Stimulated activated CD4-positive, alpha-beta T cell treated with anti-CD3 and anti-CD28 coated beads, Interleukin-15, amount 100 ng/mL, for 24 hours (primary cell): ENCODE measurements at places on chromosomes 2 and 18.
A peak's percentile ranks its signal among the peaks of the same experiment; 100 is the strongest.

GRCh38 chr2:38174646-38175423 lies 98.9 kb upstream of the CYP1B1 start:
- no peak for DNase-seq

GRCh38 chr2:60957643-60958042 lies 59.9 kb upstream of the PEX13 start:
- no peak for DNase-seq

DNA sequence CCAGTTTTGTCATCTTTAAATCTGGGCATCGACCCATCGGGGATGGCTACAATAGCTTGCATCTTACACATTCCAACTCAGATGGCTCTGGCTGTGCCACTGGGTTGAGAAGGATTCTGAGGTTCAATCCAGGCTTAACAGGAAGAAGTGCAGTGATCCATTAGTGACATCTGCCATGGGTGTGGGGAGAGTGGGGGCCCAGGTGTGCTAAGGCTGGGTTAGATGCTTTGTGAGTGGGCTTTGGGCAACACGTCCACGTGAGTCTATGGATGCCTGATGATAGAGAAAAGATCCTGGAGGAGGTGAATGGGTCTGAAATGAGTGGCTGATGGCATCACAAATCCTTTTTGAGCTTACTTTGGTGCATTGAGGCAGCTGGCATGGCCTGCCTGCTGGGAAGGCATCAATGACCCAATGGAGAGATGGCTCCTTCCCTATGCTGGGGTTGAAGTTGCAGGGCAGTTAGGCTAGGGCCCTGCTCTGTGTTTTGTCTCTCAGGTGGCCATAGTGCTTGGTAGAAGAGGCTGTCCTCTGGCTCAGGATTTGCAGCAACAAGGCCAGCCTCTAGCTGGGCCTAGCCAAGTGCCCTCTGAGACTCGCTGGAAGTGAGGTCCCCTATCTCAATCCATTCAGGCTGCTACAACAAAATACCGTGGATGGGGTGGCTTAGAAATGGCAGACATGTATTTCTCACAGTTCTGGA lies 56.7 kb downstream of the HS1BP3 start:
- DNase-seq, result no peak

GRCh38 chr2:16650287-16651249 lies 15.1 kb downstream of the CYRIA start:
- no peak for DNase-seq

GRCh38 chr18:42039396-42039795 lies 84.4 kb downstream of the PIK3C3 start:
- no peak for DNase-seq

- DNase-seq, result no peak
Observed at GRCh38 chr18:22742409-22742808, 190.7 kb upstream of the RBBP8 start.

DNA sequence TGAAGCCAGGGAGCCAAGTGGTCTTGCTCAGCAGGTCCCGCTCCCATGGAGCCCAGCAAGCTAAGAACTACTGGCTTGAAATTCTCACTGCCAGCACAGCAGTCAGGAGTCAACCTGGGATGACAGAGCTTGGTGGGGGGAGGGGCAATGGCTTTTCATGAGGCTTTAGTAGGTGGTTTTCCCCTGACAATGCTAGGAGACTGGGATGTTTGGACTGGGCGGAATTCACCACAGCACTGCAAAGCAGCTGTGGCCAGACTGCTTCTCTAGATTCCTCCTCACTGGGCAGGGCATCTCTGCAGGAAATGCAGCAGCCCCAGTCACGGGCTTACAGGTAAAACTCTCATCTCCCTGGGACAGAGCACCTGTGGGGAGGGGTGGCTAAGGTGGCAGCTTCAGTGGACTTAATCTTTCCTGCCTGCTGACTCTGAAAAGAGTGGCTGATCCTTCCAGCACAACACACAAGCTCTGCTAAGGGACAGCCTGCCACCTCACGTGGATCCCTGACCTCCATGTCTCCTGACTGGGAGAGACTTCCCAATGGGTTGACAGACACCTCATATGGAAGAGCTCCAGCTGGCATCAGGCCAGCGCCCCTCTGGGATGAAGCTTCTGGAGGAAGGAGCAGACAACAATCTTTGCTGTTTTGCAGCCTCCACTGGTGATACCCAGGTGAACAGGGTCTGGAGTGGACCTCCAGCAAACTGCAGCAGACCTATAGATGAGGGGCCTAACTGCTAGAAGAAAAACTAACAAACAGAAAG lies 349.7 kb upstream of the ST6GAL2 start:
- DNase-seq, result no peak

DNA sequence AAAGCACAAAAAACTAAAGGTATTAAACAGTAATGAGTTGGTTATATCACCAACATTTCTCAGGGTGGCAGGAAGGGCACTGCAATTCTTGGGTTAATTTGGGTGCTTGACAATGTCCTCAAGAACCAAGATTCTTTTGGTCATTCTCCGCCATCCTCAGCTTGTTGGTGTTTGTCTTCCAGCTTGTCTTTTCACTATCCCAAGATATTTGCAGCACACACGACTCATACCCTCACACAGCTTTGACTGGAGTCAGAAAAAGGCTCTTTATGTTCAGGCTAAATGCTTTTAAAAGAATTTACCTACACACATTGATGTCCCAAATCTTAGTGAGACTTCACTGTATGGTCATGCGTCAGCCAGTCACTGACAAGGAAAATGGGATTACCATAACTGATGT lies 12.5 kb downstream of the GREB1L start:
- DNase-seq, result no peak

DNA sequence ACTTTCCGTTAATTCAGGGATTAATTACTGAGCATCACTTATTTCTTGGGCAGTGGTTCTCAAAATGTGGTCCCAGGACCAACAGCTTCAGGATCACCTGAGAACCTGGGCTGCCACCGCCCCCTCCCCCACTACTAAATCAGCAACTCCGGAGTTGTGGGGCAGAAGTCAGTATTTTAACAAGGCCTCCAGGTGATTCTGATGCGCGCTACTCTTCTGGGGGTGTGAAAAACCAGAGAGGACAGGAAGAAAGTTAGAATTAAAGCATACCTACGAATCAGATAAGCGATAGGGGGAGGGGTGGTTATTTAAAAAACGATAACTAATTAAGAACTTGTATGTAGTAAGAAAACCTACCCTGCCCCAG lies 319 bp downstream of the ZSCAN30 start:
- peak; percentile 46 for DNase-seq

DNA sequence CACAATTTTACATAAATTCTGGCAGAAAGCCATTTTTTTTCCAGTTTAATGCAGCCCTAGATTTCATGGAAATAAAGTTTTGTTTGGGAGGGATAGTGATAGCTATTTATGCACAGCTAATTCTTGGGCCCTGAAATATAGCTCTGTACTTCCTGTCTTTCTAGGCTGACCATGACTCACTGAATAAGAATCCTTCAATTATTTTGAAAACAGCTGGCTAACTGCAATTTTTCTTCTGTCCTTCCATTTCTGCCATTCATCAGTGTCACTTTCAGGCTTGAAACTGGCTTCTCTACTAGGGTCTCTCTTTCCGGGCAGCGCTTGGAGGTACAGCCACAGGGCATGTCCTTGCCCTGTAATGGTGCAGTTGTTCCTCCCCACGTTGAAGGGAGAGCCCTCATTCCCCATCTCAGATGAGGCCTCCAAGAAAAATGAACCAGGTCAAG lies 97.1 kb upstream of the TMEM178A start:
- DNase-seq, result no peak

GRCh38 chr2:174914853-174915760 lies 90.1 kb downstream of the CHN1 start:
- no peak for DNase-seq

DNA sequence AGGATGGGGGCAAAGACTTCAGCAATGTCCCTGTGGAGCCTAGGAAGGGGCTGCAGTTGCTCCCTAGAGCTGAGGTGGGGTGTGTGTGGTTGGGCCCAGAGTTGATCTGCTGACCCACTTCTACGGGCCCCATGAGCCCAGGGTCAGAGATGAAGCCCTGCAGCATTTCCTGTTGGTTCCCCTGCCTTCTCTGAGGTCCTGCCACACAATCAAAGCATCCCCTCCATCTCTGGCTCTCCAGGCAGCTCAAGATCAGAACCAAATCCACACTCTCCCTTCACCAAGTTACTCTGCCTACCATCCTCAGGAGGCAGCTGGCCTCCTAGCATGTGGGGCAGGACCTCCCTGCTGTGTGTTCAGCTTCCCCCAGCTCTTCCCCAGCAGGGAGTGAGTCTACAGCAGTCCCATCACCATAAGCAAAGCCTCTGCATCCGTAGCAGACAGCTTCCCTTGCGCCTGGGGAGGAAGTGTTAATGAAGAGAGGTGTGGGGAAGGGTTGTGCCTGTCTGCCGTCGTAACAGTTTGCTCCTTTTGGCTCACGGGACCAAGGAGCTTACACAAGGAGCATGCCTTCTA lies 26.9 kb downstream of the TMEM247 start:
- DNase-seq, result no peak

DNA sequence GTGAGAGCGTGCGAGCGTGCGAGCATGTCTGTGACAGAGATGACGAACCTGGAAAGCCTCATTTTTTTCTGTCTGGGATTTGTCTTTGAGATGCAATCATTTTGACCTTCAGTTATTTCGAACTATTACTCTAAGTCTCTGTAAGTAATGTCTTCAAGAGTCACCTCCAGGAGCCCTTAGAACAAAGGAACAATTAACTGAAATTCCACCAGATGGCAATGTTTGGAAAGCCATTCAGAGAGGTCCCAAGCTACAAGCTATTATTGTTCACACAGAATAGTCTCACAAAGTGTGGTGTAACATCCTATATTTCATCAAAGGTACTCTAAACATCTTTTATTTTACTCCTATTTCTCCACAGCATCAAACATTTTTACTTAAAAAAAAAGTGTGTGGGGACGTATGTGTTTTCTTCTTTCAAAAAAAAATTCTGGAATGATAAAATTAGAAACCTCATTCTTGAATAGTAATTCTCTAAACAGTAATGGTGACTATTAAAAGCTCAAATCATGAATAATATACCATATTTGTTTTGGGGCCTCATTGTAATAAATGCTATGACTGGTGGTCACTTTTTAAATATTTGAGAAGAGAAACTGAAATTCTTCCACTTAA lies 35.1 kb upstream of the MAPRE2 start:
- no peak for DNase-seq

DNA sequence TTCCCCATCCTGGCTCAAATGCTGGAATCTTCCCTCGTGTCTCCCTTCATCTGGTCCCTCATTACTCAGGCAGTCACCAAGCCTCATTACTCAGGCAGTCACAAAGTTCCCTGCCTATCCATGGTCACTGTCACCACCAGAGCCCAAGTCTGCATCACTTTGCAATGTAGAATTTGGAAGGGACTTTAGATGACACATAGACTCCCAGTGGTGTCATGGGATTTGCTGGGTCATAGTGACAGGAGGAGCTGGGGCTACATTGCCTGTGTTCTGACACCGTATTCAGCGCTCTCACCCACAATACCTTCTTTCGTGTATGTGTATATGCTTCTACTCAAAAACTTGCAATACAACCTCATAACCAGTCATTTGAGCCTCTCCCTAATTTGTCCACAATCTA lies 2.1 kb upstream of the EMILIN1 start:
- DNase-seq, result no peak

- DNase-seq, result no peak
Observed at GRCh38 chr2:58906081-58906645, 665.0 kb upstream of the FANCL start.

- no peak for DNase-seq
Observed at GRCh38 chr2:138444411-138444810, 57.2 kb upstream of the SPOPL start.

GRCh38 chr2:20600756-20601325 lies 50.1 kb downstream of the HS1BP3 start:
- no peak for DNase-seq

- no peak for DNase-seq
Observed at GRCh38 chr2:148967578-148967977, 70.9 kb upstream of the LYPD6B start.

DNA sequence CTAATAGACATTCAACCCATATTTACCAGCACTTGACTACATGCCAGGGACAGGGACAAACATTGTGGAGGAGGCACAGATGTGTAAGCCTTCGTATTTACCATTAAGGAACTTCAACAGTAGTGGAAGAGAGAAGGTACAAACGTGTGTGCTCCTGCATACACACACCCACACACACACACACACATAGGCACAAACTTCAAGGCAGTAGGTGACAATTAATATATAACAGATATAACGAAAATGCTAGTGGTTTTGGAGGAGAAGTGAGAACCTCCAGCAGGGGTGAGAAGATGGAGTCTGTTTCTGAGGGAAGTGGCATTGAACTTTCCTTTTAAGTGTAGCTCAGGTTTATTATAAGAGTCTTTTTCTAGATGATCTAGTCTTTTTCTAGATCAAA lies 231.1 kb downstream of the SETBP1 start:
- no peak for DNase-seq

DNA sequence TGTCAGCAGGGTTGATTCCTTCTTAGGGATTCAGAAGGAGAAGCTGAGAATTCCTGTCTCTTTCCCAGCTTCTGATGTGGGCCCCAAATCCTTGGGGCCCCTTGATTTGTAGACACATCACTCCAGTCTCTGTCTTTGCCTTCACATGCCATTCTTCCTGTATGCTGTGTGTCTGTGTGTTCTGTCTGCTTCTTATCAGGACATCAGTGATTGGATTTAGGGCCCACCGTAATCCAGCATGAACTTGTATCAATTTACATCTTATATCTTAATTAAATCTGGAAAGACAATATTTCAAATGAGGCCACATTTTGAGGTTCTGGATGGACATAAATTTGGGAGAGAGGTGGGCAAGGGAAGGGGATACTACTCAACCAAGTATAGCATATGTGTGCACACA lies 9.7 kb downstream of the NEUROD1 start:
- no peak for DNase-seq

GRCh38 chr2:205633994-205634393 lies 48.3 kb upstream of the NRP2 start:
- no peak for DNase-seq

GRCh38 chr18:53850902-53851301 lies 373.6 kb downstream of the MBD2 start:
- no peak for DNase-seq

DNA sequence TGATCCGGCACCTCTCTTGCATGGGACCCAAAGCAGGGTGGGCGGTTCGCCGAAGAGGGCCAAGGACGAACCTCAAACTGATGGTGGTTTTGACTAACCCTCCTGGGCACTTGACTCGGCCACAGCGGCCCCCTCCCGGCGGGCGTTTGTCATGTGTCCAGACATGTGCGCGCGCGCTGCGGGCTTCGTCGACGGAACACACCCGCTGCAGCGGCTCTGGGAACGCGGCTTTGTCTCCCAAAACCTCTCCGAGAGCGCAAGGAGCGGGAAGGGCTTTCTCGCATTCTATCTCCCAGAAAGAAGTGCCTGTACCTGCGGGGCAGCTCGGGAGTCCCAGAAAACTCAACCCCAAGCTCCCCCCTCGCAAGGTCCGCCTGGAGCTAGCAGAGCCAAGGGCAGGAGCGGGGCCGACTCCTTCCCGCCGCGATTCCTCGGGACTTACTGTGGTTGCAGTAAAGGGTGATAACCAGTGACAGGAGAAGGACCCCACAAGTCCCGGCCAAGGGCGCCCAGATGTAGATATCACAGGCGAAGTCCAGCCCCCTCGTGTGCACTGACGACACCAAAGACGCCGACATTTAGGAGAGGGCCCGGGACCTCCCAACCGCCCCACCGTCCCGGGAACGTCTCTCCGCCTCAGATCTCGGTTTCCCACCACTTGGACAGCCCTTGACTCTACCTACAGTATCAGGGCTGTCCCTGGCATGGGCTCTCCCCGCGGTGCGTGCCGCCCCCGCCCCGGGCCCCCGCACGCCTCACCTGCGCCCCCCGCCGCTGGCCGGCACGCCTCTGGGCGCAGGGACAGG lies 1.6 kb downstream of the CD8A start:
- DNase-seq, result peak; percentile 23
